Hematopoietic multipotent progenitor cell (in vitro differentiated cells): ENCODE measurements at places on chromosomes 7 and 10. TPM values are rescaled to one million over a fixed set of nuclear protein-coding genes. Genes with fewer than 3 reads are reported as not detected.

The SLC18A3 gene
- under 0.01 TPM for total RNA-seq

The LEP gene
- total RNA-seq = under 0.01 TPM

The DLX6 gene
- under 0.01 TPM for total RNA-seq

The NODAL gene
- total RNA-seq = not detected

The GPR37 gene
- total RNA-seq = under 0.01 TPM

The GJD4 gene
- not detected for total RNA-seq

The WDR11 gene
- total RNA-seq = 58.7 TPM

The NME8 gene
- total RNA-seq = 0.27 TPM

The BAG3 gene
- 7.3 TPM for total RNA-seq

The RAB19 gene
- 3.2 TPM for total RNA-seq

The HACD1 gene
- total RNA-seq = 27.5 TPM

The EXOC4 gene
- total RNA-seq = 66.2 TPM

The SPDYE16 gene
- total RNA-seq = under 0.01 TPM

The HOXA5 gene
- total RNA-seq = 30.4 TPM

The SUGCT gene
- 0.81 TPM for total RNA-seq

The ADRB1 gene
- total RNA-seq = 2.4 TPM

The COL26A1 gene
- total RNA-seq = under 0.01 TPM

The ANXA8L1 gene
- not detected for total RNA-seq

The SEMA3E gene
- not detected for total RNA-seq

The TMEM196 gene
- total RNA-seq = not detected

The RBP4 gene
- total RNA-seq = not detected

The CALCR gene
- total RNA-seq = not detected

The TET1 gene
- total RNA-seq = 2.4 TPM

The PLEKHS1 gene
- not detected for total RNA-seq

The TMEM26 gene
- under 0.01 TPM for total RNA-seq

The CPEB3 gene
- 1.9 TPM for total RNA-seq

The ZNF804B gene
- 0.27 TPM for total RNA-seq

The ABCB1 gene
- 39.3 TPM for total RNA-seq

The MYH16 gene
- not detected for total RNA-seq

The HOXA4 gene
- total RNA-seq = 1.1 TPM

The TUBB8 gene
- total RNA-seq = not detected

The TMEM229A gene
- total RNA-seq = not detected

The FOXP2 gene
- under 0.01 TPM for total RNA-seq

The FMC1 gene
- total RNA-seq = 26.7 TPM

The BMPER gene
- under 0.01 TPM for total RNA-seq

The CCDC136 gene
- 11.6 TPM for total RNA-seq

The MTPN gene
- 46.3 TPM for total RNA-seq

The SMARCD3 gene
- 8.3 TPM for total RNA-seq

The ALOX5 gene
- 9.2 TPM for total RNA-seq

The GCK gene
- total RNA-seq = 0.27 TPM

The TRIM50 gene
- not detected for total RNA-seq

The PIK3CG gene
- 51.2 TPM for total RNA-seq
